ENCODE measurements at places on chromosomes 12 and 14.

DNA sequence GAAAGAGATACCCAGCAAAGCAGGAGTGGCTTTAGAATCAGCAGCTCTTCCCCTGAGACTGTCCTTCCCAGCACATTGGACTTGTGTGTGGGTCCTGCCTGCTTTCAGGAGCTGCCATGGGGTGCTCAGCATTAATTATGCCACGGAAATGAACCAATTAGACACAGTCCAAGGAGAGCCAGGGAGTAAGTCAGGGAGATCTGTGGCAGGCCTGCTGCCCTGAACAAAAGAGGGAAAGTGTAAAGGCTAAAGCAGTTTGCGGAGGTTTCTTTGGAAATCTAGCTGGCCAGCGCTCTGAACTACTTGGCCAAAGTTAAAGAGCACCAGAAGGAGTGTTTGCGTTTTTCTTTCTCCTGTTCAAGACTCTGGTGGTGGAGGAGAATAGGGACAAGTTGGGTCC, 65.7 kb upstream of the SRSF5 start:
- DNase-seq, result no peak

GRCh38 chr12:26195641-26196420, 458 bp downstream of the SSPN start:
- no peak for DNase-seq

DNA sequence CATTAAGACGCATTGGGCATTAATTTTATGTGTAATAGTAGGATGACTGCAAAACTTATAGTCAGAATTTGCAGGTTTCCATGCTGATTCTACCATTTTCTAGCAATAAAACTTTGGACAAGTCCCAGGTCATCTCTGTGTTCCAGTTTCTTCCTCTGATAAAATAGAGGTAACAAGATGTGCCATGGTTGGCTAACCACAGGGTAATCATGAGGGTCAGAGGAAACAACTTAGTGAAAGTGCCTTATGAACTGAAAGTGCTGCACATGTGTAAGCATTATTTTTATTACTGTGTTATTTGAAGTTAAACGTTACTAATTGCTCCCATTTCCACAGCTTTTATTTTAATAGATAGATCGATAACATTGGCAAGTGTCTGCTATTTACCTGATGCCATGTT, 21.1 kb downstream of the SMCO2 start:
- no peak for DNase-seq

DNA sequence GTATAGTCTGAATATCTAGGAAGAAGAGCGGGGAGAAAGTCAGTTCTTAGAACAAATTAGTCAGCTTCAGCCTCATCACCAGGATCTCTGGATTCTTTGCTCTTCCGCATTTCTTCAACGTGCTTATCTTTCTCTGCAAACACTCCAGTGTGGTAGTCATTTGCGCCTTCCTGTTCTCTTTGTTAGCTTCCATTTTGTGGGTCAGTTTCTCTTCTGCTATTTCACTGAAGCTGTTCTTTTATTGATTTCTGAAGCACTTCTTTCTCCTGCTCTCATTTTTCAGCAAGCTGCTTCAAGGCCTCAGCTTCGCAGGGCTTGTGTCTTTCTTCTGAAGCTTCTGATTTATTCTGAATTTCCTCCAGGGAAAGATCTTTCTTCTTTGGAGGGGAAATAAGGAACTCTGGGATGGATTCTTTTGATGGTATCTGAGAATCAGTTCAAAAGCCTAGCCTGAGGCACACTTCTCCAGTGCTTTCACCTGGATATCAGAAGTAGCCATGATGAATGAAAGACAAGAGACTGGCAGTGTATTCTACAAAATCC, 13.5 kb downstream of the AMN1 start:
- DNase-seq, result no peak

DNA sequence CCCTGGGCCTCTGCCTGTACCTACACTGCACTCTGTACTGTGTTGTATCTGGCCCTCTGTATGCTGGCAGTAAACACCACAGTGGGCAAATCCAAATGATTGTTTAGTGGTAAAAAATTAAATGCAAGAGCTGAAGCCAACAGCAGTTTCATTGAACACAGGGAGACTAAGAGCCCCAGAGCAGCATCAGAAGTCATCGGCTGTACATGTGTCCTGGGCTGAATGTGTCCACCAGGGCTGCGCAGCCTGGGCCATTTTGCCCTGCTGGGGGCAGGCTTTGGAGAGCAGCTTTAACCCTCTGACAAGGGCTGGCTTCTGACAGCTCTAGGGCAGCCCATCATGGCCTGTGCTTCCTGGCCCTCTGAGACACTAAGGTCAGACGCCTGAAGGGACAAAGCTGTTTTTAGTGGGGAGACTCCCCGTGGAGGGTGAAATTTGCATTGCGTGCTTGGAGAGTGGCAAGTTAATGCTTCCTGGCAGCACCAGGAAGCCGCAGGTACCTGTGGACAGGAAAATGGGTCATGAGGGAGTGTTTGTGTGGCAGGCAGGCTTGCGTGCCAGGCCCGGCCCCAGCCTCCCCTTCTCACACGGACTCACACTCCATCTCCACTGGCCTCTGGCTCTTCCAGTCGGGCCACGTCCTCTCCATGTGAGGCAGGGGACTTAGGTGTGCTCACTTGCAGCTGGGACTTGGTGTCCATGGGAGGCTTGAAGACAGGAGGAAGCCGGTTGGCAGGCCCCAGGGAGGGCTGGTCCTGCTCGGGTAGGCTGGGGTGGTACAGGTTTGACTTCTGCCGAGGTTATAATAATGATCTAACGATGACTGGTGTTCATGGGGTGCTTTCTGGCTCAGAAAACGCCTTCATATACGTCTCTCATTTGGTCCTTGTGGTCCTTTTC, 150.1 kb downstream of the TSPAN9 start:
- no peak for DNase-seq

DNA sequence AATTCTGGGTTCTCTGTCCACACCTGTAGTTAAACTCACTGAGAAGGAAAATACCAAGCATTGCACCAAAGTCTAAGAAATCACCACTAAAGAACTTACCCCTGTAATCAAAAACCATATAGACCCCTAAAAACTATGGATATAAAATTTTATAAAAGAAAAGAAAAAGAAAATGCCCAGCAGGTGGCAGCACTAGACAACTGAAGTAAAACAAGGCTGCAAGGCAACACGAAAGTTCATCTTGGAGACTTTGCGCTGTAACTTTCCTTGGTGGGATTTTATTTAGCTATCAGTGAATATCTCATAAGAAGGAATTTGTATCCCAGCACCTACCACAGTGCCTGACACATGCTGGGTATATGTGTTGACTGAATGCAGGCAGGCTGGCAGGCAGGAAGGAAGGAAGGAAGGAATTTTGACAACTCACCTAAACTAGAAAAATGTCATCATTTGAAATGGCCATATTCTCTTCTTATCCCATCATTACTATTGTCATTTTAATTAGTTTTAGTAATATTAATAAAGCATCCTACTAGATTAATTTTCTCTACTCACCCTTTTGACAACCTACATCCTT, 68.2 kb upstream of the ETV6 start:
- DNase-seq, result peak; percentile 81

- DNase-seq, result no peak
These were observed 16.3 kb upstream of the IRF2BPL start for GRCh38 chr14:77044783-77045237.

- DNase-seq, result peak; percentile 81
These were observed 43.5 kb downstream of the ERH start for GRCh38 chr14:69354383-69355153.

DNA sequence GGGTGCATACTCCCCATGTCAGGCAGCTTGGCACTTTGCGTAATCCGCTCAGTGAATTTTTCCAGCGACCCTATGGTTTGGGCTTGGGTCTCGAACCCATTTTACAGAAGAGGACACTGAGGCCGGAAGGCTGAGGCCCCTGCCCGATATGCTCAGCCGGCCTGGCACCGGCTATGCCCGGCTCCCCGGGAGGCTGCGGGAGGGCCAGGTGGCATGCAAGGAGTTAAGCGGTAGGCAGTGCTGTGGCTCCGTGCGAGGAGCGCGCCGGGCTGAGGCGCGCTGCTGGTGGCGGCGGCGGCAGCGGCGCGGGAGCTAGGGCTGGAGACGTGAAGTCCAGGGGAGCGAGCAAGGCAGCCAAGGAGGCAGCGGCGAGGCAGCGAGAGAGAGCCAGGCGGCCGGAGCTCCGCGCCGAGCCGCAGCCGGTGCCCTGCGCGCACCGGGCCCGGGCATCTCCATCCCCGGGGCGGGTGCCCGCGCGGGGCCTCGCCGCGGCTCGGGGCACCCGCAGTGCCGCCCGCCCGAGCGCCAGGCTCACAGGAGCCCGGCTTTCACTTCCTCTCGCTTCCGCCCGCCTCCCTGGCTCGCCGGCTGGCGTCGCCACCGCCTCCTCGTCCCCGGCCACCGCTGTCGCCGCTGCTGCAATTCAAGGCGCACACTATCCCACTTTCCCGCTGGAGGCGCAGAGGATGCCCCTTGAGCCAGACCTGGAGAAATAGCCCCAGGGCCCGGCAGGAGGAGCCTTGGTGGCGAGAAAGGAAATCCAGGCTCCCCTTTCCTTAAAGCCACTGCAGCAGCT, at the start of gene WSCD2:
WSCD2 (plus strand) TSS at position 272 of the 796 bp plus-strand sequence. CDS start 66,545 bp downstream, outside the sequence.
- DNase-seq, result peak; percentile 46

GRCh38 chr12:25985316-25986175, 27.1 kb downstream of the RASSF8 start:
- no peak for DNase-seq

DNA sequence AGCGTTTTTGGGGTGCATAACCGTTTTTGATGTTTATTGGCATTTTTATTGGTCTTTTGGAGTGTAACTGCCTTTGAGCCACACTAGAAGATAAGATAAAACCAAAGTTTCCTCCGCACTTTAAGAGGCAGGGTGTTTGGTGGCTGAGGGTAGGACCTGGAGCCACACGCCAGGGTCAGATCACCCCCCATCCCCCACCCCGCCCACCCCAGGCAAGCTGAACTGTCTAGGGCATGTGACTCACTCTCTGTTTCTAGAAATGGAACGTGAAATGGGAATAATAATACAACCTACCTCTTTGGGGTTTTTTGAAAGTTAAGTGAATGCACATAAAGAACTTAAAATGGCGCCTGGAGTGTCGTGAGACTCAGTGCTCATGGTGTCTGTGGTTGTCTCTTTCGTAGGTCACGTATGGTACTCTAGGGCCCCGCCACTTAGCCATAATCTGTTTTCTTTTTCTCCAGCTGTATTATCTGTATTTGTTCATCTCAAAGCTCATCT, 56.0 kb downstream of the PPP2R5C start:
- no peak for DNase-seq

DNA sequence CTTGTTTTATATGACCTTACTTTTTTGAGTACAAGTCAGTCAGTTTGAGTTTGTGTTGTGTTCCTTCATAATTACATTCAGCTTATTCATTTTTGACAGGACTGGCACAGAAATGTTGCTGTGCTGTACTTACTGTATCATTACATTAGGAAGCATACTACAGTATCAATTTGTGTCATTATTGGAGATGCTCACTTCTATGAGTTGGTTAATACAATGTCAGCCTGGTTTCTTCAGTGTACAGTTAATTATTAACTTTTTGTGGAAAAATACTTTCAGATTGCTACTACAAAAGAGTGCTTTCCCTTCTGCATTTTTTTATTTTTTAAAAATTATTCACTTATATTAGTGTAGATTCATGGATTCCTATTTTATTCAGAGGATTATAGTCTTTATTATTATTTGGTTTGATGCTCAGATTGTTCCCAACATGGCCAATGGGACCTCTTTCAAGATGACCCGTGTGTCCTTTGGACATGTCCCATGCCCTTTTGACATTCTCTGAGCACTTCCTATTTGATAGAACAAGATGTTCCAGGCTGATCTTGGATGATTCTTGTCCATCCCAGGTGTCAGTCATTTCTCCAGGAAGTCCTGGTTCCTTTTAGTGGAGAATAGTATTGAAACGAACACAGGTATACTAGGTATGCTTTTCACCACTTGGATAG, 66.6 kb downstream of the MON2 start:
- no peak for DNase-seq

- DNase-seq, result peak; percentile 68
These were observed 27.6 kb downstream of the BHLHE41 start for GRCh38 chr12:26097046-26097878.

DNA sequence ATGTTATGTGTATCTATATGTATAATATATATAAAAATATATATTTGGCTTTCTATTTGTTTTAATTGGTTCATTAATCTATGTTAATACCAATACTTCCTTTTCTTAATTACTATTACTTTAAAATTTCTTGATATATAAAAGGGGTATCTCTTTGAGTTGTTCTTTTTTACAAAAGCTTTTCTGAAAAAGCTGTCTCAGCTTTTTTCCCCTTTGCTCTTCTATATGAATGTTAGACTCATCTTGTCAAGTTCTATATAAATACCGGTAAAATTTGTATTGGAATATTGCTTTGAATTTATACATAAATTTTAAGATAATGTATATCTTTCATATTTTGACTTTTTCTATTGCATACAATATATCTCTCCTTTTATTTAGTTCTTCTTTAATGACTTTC, 139.8 kb upstream of the FOXG1 start:
- no peak for DNase-seq

DNA sequence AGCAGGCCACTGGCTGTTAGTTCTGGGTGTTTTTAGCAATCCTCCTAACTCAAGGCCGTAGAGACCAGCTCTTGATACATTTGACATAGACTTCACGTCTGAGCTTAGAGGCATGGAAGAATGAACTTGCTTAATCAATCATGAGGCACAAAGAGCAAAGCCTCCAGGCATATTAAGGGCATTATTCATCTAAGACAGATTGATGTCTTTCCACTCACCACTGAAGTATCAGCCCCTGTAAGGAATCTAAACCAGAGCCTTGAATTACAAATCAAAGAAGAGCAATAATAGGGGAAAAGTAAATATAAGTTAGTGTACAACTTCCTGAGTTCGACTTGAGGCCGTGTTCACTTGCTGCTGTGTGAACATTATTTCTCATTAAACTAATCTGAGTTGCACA, 1470.7 kb downstream of the AACS start:
- DNase-seq, result no peak

DNA sequence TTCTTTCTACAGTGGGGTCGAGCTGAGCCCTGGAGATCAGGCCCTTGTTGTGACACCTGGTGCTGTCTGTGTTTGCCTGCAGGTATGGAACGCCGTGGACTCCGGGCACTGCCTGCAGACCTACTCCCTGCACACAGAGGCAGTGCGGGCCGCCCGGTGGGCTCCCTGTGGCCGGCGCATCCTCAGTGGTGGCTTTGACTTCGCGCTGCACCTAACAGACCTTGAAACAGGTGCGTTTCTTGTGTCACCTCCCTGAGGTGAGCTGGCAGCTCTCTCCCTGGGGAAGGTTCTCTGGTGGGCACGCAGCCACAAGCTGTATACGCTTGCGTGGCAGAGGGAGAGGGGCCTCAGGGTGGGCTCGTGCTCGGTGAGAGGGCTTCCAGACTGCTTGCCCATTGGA, 119.3 kb downstream of the BEGAIN start:
- no peak for DNase-seq
